ENCODE measurements at places on chromosomes 2 and 18. TPM values are rescaled to one million over a fixed set of nuclear protein-coding genes. Genes with fewer than 3 reads are reported as not detected.

GRCh38 chr2:170360546-170361089, 182.7 kb downstream of the MYO3B start:
- DNase-seq = no peak

GRCh38 chr2:95539836-95540235, 52.0 kb upstream of the TRIM43 start:
- no peak for DNase-seq

DNA sequence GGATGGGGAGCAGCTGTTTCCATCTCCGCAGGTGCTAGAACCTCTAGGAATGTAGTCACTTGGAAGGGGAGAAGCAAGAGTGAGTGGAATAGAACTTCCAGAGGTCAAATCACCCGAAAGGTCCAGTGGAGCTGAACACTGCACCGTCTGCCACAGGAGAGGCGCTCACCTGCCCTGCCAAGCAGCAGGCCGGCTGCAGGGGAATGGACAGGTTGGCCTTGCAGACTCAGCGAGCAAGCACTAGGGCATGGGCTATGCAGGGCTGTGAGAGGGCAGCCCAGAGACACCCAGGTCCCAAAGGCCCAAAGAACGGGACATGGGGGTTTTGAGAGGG, 214.2 kb downstream of the TNS1 start:
- DNase-seq = no peak

DNA sequence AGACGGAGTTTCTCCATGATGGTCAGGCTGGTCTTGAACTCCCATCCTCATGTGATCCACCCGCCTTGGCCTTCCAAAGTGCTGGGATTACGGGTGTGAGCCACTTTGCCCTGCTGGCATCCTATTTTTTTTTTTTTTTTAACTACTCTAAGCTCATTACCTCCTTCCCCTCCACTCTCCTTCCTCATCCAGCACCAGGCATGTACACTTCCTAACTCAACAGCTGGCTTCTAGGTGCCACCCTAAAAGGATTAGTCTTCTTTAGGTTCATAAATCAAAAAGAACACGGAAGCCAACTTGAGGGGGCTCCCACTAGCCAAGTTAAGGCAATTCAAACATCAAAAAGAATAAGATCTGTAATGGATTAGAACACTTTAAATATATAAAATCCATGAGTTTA, 70.6 kb upstream of the TEX51 start:
- DNase-seq = peak; percentile 43

DNPEP gene
- 83.0 TPM for total RNA-seq

MRPL33 gene
- 68.1 TPM for total RNA-seq

LIMS3 gene
- 2.7 TPM for total RNA-seq

DOCK10 gene
- total RNA-seq = 6.1 TPM

TWIST2 gene
- total RNA-seq = not detected

NEU4 gene
- 38.5 TPM for total RNA-seq
